Omental fat pad (tissue), 4 donors: ENCODE measurements at places on chromosomes 7 and 10. TPM values are rescaled to one million over a fixed set of nuclear protein-coding genes. Genes with fewer than 3 reads are reported as not detected.

GRCh38 chr10:47253030-47253637 lies 46.9 kb upstream of the GDF10 start:
- DNase-seq, result no peak

- no peak for DNase-seq
Observed at GRCh38 chr7:138865843-138866242, 67.8 kb upstream of the ATP6V0A4 start.

Gene CYP2C8
- not detected for total RNA-seq

Gene RBP4
- 482 TPM for total RNA-seq

DNA sequence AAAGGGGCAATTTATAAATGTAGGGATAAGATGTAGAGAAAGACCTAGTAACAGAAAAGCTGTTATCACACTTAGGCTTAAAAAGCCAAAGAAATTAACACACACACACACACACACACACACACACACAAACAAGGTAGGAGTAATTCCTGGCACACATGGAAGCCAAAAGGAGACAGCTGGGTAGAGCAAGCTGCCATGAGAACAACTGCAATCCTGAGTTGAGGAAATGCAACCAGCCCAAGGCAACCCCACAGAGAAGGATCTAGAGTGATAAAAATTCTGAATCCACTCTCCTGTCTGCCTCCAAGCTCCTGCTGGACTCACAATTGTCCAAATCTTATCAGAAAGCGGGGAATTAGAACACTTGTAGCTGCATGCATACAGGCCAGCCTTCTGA lies 229.1 kb upstream of the DGKB start:
- no peak for DNase-seq

Gene SPDYE2
- not detected for total RNA-seq

GRCh38 chr10:90911133-90912051 lies 9.5 kb downstream of the ANKRD1 start:
- no peak for DNase-seq

DNA sequence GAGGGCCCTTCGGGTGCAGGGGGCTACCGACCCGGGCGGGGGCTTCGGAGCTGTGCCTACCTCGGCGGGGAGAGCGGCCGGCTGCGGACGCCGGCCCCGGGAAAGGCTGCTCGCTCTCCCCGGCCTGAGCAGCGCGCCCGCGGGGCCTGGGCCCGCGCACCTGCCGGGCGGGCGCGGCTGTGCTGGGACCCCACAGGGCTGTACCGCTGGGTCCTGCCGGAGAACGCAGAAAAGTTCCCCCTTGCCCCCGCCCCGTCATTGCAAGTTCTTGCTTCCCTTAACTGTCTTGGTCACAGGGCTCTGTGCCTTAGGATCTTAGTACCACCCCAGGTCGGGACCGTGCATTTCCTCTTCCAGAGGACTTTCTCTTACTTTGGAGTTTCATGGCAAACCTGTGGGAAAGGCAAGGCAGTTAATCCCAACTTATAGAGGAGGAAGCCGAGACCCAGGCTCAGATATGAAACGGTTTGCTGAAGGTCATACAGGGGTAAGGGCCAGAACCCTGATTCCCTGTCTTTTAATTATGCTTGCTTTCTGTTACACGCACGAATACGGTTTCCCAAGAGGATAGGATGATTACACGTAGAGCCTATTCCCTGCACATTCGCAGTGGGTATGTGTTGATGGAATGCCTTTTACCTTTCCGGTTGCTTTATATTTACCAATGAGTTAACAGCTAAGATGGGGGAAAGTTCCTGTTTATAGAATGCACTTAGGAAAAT lies 652 bp downstream of the PCGF5 start:
- no peak for DNase-seq

- no peak for DNase-seq
Observed at GRCh38 chr10:283916-284356, 148.7 kb downstream of the ZMYND11 start.

GRCh38 chr7:42739638-42740037 lies 172.2 kb downstream of the C7orf25 start:
- no peak for DNase-seq

DNA sequence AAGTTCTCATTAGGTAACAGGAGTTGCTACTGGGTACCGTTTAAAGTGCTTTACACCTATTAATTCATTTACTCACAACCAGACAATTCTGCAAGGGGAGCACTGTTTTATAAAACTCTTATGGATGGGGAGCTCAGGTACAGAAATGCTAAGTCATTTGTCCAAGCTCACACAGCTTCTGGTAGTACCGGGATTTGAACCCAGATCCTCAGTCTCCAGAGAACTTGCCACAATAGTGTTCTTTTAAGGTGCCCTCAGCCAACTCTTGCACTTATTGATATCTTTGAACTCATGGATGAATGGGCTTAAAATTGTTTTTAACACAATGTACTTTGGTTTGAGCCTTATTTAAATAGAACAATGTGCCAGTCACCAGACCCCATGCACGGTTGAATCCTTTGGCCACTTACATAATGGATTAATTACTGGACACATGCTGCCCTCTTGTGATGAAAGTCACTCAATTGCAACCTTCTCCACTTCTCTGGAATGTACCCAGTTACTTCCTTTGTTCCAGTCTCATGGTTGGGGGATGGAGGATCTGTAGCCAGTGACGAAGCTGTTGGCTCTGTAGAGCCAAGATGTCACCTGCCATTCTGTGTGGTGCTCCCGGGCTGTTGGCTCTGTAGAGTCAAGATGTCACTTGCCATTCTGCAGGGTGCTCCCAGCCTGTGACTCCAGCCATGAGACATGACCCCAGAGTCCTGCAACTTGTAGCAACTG lies 65.6 kb downstream of the NOD1 start:
- no peak for DNase-seq

GRCh38 chr10:48842231-48842630 lies 97.4 kb downstream of the LRRC18 start:
- DNase-seq, result no peak

- DNase-seq, result no peak
Observed at GRCh38 chr10:117457932-117458331, 82.7 kb upstream of the PDZD8 start.

- no peak for DNase-seq
Observed at GRCh38 chr10:31822150-31822549, 106.5 kb downstream of the ARHGAP12 start.

DNA sequence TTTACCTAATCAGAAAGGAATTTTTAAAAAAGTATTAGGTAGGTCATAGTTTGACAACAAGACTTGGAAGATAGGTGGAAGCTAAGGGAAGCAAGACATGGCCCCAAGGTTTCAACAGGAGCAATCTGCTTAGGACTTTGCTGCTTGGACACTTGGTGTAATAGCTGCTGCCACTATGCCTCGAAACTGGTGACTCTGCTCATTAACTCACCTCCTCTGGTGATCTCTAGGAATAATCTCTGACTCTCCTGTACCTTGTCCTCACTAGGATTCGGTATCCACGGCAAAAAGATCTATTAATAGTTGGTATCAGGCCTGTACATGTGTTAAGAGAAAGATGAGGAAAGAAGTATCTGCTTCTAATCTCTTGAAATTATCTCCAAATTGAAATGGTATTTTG lies 53.1 kb downstream of the PTEN start:
- DNase-seq, result no peak

DNA sequence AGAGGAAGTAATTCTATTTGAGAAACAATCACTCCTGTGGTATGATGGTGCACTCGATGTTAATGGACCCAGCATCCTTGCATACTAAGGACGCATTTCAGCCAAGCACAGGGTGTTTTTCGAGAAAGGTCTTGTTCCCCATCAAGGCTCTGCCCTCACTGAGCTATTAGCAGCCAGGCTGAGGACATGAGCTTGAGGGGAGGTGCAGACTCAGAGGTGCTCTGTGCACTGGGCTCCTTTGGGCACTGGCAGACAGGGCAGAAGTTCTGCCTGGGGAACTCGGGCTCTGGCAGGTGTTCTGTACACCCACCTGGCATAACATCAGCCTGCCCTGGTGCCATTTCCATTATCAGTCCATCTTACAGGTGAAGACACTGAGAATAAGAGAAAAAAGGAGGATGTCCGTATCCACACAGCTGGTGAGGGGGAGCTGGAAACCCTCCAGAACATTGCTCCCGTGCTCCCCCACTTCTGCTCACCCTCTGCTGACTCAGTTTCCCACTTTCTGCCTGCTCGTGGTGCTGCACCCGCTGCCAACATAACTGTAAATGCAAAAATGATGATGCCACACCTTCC lies 92.7 kb upstream of the RET start:
- no peak for DNase-seq

DNA sequence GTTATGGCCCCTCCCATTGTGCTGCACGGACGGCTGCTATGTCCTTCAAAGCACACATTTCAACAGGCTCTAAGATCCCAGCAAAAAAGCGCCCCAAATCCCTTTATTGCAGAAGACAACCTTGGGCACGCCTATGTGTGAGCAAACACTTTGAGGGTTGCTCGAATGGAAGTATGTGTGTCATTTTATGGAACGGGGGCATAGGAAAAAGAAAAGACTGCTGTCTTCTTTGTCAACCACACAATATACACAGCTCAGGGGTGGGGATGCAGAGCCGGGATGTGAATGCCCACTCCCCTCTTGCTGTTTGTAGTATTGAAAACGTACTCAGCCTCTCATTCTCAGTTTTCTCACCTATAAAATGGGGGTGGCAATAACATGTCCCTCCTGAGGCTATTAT lies 32.0 kb downstream of the C10orf53 start:
- DNase-seq, result no peak

GRCh38 chr7:27389496-27389895 lies 146.9 kb downstream of the EVX1 start:
- DNase-seq, result no peak

GRCh38 chr10:121838149-121838548 lies 89.7 kb downstream of the ATE1 start:
- no peak for DNase-seq
